ENCODE measurements at places on chromosomes 11 and 22.

GRCh38 chr11:118046051-118046963 is 30.6 kb upstream of the TMPRSS4 start:
- no peak overlapping the region for H3K27ac ChIP-seq
- H3K4me3 ChIP-seq: no peak overlapping the region
- no peaks in the 10 kb centered on the region for H3K36me3 ChIP-seq

DNA sequence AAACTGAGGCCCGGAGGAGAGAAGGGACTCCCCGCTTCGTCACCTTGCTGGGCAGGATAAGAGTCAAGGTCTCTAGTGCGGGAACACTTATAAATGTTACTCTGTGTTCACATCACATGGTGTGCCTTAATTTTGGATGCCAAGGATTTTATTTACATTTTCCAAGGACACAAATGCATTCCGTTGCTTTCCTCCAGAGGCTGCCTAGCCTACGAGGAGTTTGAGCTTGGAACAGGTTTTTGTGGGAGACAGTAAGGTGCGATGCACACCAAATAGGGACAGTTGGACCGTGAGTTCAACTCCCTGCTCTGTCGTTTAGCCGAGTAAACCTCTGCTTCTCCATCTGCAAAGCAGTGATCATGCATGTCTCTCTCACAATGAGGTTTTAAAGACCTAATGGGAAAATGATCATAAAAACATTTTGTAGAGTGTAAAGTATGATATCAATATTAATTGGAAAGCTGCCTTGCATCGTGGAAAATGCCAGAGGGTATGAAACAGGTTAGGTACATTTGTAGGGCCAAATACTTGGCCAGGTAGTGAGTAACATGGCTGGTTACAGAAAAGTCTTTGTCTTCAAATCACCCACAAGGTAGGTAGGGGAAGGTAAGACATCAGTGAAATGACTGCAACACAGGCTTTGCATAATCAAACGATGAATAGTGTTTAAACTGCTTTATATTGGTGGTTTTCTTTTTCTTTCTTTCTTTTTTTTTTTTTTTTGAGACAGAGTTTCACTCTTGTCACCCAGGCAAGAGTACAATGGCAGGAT is 61.8 kb downstream of the ST3GAL4 start:
- DNase-seq: no peak
- H3K27me3 ChIP-seq: no peaks in the 10 kb centered on the region
- no peak overlapping the region for H3K27ac ChIP-seq
- peaks cover under 1% of the 10 kb centered on the region for H3K36me3 ChIP-seq
- no peaks in the 10 kb centered on the region for H3K4me1 ChIP-seq
- no peak overlapping the region for H3K4me3 ChIP-seq

GRCh38 chr11:117580866-117581265 is 216.2 kb downstream of the DSCAML1 start:
- H3K36me3 ChIP-seq: no peaks in the 10 kb centered on the region
- no peak overlapping the region for H3K4me3 ChIP-seq
- DNase-seq: no peak
- H3K27ac ChIP-seq: no peak overlapping the region
- peaks cover 8% of the 10 kb centered on the region for H3K4me1 ChIP-seq

GRCh38 chr11:107707215-107707671 is 4.6 kb downstream of the SLN start:
- H3K27me3 ChIP-seq: no peaks in the 10 kb centered on the region
- no peak for DNase-seq
- no peak overlapping the region for H3K27ac ChIP-seq
- H3K36me3 ChIP-seq: no peaks in the 10 kb centered on the region
- H3K4me3 ChIP-seq: no peak overlapping the region

- H3K36me3 ChIP-seq: 0 out of 2 replicates have a peak, but pooled peaks cover 10% of the 10 kb centered on the region
- H3K4me1 ChIP-seq: no peaks in the 10 kb centered on the region
- H3K4me3 ChIP-seq: peak overlapping the region; percentile 1
- no peaks in the 10 kb centered on the region for H3K27me3 ChIP-seq
These were observed 4.4 kb downstream of the SLC2A11 start for GRCh38 chr22:23862103-23862502.

DNA sequence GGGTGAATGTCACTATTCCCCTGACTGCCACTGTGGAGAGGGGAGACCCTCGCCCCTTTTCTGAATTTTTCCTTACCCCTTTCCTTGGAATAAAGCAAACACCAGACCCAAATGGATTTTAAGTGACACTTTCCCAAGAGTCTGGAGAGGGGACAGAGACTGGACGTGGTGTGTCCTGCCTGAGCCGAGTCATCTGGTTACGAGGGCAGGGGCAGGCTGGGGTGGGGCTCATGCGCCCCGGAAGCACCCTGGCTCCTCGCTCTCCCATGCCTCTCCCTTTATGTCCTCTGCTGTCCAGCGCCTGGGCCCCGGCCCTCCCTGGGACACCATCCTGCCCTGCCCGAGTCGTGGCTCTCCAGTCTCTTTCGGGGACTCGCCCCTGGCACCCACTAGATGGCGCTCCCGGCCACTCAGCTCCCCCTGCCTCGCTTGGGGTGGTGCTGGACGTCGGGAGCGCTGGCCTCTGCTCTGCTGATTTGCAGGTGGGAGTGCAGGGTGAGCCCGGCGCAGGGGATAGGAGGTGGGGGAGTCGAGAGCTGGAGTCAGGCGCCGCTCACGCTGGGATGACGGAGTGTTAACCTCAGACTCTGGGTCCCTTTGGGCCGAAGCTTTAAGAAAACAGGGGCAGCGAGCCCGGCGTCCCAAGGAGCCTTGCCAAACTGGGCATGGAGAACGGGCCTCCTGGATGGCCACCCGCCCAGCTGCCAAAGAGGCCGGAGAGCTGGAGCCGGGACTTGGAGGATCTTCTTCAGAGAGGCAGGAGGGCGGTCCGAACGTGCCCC is 89.8 kb downstream of the RPS6KA4 start:
- peak overlapping the region; percentile 79 for H3K4me3 ChIP-seq
- H3K36me3 ChIP-seq: peaks cover 3% of the 10 kb centered on the region
- H3K27ac ChIP-seq: no peak overlapping the region
- H3K27me3 ChIP-seq: no peaks in the 10 kb centered on the region
- peak; percentile 92 for DNase-seq
